ENCODE measurements at places on chromosomes 3 and 15. TPM values are rescaled to one million over a fixed set of nuclear protein-coding genes. Genes with fewer than 3 reads are reported as not detected.

Gene IL20RB
- total RNA-seq = 6.4 TPM

Gene MON1A
- total RNA-seq = 10.3 TPM

Gene NOX5
- total RNA-seq = not detected

Gene SH2D7
- not detected for total RNA-seq

Gene CRYGS
- total RNA-seq = 0.66 TPM

Gene KNG1
- total RNA-seq = not detected

Gene GOLGA6L6
- not detected for total RNA-seq

Gene ECE2
- total RNA-seq = not detected

Gene RTP1
- total RNA-seq = not detected

Gene HAPLN3
- 1.7 TPM for total RNA-seq

Gene LRRN1
- total RNA-seq = not detected

Gene SORD
- 39.1 TPM for total RNA-seq

Gene ROPN1
- total RNA-seq = not detected

Gene CPLX3
- not detected for total RNA-seq

Gene LRRC34
- total RNA-seq = 3.9 TPM
